MG63 (cell line): ENCODE measurements at places on chromosomes 1 and 21.

- peak; percentile 81 for DNase-seq
Measured at GRCh38 chr1:203462878-203463277, 12.7 kb upstream of the PRELP start.

GRCh38 chr1:59481881-59482505, 185.1 kb downstream of the FGGY start:
- peak; percentile 31 for DNase-seq

- peak; percentile 89 for DNase-seq
Measured at GRCh38 chr1:1063945-1064831, 9.9 kb downstream of the RNF223 start.

DNA sequence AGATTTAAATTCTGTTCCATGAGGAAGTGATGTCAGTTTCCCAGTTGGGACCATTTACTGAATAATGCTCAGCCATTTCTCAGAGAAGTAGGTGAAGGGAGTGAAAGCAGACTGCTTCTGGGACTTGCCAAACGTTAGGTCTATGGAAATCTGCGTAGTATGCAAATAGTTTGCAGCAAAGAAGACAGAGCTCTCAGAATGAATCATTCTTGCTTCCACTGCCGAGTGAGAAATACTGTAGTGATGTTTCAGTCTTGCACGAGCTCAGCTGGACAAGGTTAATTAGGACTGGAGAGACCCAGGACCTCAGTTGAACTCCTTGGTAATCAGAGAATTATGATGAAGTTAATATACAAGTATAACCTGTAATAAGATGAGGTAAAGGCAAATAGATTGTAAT, 317.7 kb upstream of the DAB1 start:
- DNase-seq: no peak

DNA sequence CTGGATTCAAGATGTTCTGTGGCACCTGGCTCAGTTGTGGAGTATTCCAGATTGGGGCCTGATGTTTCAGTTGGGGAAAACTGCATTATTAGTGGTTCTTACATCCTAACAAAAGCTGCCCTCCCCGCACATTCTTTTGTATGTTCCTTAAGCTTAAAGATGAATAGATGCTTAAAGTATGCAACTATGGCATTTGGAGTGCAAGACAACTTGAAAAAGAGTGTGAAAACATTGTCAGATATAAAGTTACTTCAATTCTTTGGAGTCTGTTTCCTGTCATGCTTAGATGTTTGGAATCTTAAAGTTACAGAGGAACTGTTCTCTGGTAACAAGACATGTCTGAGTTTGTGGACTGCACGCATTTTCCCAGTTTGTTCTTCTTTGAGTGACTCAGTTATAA, 7.2 kb downstream of the FPGT start:
- no peak for DNase-seq

DNA sequence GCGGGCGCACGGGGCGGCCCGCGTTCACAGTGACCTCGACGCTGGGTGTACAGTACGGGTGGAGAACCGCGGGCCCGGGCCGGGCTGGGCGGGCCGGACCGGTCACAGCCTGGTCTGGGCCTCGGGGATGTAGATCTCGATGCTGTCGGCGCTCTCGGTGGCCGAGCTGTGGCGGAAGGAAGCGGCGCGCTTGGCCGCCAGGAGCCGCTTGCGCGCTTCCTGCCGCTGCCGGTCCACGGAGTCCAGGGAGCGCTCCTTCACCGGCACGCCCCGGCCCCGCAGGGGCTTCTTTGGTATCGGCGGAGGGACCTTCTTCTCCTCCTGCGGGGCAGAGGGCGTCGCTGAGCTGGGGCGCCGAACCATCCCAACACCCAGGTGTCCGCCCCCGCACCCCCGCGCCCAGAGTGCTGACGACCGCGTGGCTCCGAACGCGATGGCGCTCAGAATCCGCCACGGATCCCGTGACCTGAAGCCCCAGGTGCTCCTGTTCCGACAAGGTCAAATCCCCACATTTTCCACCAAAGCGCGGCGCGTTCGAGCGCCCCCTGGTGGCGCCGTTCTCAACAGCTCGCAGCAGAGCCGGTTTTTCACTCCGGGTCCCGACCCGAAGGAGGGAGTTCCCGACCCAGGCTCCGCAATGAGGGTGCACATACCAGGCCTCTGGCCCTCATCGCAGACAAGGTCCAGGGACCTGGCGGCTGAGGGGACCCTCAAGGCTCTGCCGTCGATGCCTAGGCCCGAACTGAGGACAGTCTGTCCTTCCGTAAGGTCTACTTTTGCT, 6.6 kb upstream of the SMIM12 start:
- DNase-seq: peak; percentile 70

GRCh38 chr1:76247261-76247852, 172.8 kb downstream of the ST6GALNAC3 start:
- no peak for DNase-seq

DNA sequence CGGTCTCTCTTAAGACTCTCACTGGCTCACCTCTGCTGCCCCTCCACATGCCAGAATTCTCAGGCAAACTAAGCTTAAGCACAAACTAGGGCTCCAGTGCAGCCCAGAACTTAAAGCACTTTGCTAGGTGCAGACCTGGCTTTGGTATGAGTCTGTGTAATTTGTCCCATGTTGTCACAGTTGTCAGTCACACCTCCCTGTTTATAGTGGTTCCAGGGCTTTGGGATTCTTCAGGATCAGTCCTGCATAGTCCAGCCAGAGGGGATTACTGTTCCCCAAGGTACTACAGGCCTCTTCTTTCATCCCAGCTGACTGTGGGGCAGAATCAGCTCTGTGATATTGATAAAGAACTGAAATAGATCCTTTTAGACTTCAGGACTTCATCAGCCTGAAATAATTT, 105.0 kb upstream of the UBE2U start:
- no peak for DNase-seq

DNA sequence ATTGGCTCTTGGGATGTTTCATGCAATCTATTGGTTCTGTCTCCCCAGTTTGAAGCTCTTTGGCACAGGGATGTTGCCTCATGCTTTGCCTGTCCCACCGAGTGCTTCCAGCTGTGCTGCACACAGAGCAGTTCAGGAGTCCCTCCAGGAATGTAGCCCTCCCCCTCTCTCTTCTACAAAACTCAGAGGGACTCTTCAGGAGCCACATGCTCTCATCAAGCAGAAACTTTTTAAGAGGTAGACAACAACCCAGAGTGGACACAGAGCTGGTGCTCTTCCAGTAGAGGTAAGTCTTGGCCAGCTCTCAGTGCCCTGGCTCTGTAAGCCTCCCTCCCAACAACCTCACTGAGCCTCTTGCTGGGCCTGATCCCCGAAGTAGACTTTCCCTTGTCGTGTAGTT, 11.6 kb upstream of the ZNF697 start:
- no peak for DNase-seq

DNA sequence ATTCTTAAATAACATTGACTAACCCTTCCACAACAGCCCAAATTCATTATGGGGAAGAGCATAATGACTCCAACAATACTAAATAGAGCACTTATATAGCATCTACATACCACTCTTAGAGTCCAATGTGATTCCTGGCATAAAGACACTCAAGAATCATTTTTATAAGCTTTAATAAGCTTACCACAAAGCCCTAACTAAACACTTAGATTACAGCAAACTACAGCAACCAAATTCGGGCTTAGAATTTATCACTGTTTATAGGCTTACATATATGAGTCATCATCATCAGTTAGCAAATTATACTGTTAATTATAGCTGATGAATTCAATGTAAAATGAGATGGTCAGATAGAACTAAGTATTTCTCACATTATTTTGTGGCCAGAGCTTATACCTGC, 7.3 kb downstream of the SCYL3 start:
- no peak for DNase-seq

GRCh38 chr1:32339363-32339978, 3.4 kb upstream of the MARCKSL1 start:
- DNase-seq: no peak

GRCh38 chr1:153360592-153361479, 3.2 kb downstream of the S100A9 start:
- DNase-seq: no peak

GRCh38 chr21:36980280-36981048, 14.0 kb upstream of the HLCS start:
- DNase-seq: no peak

DNA sequence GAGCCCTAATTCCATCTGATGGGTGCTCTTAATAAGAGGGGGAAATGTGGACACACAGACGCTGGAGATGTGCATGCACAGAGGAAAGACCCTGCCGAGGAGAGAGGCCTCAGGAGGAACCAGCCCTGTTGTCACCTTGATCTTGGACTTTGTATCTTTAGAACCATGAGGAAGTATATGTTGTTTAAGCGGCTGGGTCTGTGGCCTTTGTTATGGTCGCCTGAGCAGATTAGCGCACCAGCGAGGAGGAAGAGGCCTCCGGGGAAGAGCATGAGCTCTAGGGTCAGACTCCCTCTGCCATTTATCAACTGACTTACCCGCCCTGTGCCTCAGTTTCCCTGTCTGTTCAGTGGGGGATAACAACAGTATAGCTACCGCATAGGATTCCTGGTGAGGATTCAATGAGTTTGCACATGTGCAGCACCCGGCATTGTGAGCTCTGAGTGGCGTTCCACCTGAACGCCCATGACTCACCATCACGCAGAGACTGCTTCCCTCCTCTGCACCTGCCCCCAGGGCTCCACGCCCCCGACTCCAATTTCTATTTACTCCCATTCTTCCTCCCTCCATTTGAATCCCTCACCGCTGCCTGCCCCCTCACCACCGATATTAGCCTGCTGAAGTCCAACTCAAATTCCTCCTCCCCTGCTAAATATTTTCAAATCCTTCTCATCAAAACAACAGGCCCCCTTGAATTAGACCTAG, 67.2 kb downstream of the ATP5PO start:
- no peak for DNase-seq

GRCh38 chr1:206662396-206663092, 22.2 kb upstream of the MAPKAPK2 start:
- DNase-seq: no peak

- DNase-seq: no peak
Measured at GRCh38 chr1:77757603-77758002, 2.0 kb downstream of the USP33 start.

- no peak for DNase-seq
Measured at GRCh38 chr1:109383087-109383779, 14.5 kb downstream of the SORT1 start.

GRCh38 chr1:1185101-1185765, 11.6 kb downstream of the TTLL10 start:
- no peak for DNase-seq

- no peak for DNase-seq
Measured at GRCh38 chr1:85660541-85660940, 47.7 kb downstream of the ZNHIT6 start.

DNA sequence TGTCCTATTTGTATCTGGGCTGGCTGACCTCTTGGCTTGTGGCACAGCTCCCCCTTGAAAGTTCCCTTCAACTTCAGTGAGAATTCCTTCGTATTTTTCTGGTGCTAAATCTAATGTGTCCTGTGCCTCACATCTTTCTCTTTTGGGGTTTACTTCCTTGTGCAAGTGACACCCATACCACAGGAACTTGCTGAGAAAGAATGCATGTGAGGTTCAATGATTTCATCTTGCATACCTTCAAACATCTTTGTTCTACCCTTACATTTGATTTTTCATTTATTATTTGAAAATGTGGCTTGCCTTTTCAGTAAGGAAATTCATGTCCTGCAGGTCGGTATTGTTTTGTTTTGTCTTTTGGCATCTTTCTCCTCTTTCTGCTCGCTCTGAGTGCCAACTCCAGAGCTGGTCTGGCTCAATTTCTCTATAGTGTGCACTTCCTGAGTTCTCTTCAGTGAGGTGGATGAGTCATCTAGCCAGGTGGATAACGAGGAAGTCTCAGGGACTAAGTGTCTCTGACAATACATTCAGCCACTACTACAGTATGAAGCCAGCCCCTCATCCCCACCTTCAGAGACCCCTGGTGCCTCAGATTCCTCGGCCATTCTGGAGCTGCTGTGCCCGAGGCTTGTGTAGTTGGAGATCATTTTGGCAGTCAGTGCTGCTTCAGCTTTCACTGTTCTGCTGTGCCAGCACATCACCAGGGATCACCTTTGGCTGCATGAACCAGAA, 59.5 kb downstream of the RIPK4 start:
- DNase-seq: no peak

DNA sequence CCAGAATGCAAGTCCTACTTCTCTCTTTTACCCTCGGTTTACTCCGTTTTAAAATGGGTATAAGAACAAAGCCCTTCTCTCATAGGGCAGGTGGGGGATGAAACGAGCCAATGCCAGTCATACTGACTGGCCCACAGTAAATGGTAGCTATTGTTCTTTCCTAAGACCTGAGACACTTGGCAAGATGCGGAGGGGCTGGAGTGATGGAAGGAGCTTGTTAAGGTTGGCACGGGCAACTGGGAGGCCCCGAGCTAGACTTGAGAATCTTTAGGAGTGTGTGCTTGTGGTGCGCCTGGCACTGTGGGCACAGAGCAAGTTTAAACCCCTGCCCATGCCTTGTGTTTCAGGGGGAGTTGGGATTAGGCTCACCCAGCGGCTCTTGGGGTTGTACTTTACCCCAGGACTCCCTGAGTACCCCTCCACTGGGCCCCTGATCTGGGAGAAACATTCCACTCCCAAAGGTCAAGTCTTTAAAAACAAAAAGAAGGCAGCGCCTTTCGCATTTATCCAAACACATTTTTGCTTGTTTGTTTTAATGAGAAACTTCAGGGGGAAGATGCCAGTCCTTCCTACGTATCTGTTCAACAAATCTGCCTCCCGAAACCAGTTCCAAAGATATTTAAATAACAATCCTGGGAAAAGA, 240.6 kb upstream of the TMEM51 start:
- DNase-seq: no peak

GRCh38 chr1:248196965-248197364, at the start of gene OR2M3:
Gene OR2M3 (plus strand): TSS chr1:248197265. CDS start chr1:248203068, 5,803 bp downstream.
- DNase-seq: no peak

- no peak for DNase-seq
Measured at GRCh38 chr1:192631749-192632148, 4.2 kb upstream of the RGS13 start.

GRCh38 chr1:217193151-217193550, 437.7 kb downstream of the GPATCH2 start:
- no peak for DNase-seq

- no peak for DNase-seq
Measured at GRCh38 chr1:109134423-109134822, 20.5 kb downstream of the ELAPOR1 start.

DNA sequence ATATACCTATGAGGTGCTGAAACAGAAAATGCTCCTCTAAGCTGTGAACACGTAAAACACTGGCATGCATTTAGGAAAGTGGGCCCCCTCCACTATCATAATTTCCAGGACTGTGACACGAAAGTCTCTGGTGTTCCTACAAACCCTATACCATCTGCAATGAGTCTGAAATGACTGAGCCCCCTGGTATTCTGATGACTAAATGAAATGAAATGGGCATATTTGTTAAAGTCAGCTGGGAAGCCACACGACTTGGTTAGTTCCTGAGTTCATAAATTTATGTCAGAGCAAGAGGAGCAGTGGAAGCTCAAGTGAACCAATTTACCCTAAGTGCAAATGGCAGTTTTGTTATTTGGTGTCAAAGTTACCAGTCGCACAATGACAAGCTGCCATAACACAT, 182.3 kb downstream of the KCTD3 start:
- peak; percentile 8 for DNase-seq
